ENCODE measurements at places on chromosomes 6 and 20.

- peak; percentile 24 for DNase-seq
Measured at GRCh38 chr20:47456952-47457724, 44.5 kb upstream of the NCOA3 start.

GRCh38 chr6:15841937-15842726 lies 179.3 kb upstream of the DTNBP1 start:
- DNase-seq = no peak

GRCh38 chr6:43172104-43173007 lies 1.3 kb downstream of the SRF start:
- DNase-seq = no peak

DNA sequence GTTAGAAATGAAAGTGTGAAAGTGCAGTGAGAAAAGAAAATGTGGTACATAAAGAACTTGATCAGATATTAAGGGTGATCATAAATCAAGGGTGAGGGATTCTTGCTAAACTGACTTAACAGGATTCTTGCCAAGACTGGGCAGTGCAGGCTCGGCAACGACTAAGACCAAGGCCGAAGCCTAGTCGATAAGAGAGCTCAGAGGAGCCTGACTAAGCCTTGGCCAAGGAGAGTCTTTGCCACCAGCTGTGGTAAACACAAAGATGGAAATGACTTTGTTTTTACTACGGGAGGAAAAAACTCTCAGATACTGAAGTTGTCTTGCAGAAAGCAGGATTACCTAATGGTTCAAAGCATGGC lies 196.6 kb downstream of the LY86 start:
- no peak for DNase-seq

DNA sequence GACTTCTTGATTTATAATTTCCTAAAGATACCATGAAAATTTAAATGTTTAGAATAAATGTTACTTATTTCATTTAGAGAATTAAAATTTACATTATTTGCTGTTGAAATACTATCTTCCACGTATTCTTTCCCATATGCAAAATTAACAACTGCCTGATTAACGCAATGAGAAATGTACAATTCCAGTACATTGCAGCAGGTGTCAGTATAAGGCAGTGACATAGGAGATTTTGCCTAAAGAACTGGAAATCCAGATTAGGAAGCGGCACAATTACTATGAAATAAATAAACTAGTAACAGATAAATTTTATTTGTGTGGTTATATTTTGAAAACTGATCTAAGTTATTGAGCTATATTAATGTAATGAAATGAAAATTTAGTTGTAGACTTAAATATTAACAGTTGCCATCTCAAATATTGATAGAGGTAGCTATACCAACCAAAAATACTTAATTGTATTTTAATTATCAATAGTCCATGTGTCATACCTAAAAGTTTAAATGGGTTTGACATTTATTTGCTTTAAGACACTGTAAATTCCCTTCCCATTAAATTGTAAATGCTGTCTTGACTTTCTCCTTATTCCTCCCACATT lies 300.2 kb downstream of the UTRN start:
- DNase-seq = peak; percentile 2

- DNase-seq = peak; percentile 39
Measured at GRCh38 chr6:13813621-13814175, 659 bp downstream of the MCUR1 start.

DNA sequence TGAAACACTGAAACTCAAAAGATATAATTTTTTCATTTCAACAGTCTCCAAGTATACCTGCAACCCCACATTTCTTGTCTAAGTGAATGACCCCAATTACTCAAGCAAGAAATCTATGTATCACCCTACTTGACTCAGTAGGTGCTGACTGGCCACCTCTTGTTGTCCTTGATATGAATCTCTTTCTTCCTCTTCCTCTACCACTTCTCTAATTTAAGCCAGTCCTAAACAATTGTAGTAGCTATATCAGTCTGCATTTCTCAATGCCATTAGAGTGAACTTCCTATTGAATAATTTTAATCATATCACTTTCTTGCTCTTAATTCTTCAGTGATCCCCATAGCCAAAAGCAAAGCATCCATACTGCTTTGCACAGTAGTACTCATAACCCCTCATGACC lies 93.2 kb downstream of the NKAIN2 start:
- DNase-seq = no peak

DNA sequence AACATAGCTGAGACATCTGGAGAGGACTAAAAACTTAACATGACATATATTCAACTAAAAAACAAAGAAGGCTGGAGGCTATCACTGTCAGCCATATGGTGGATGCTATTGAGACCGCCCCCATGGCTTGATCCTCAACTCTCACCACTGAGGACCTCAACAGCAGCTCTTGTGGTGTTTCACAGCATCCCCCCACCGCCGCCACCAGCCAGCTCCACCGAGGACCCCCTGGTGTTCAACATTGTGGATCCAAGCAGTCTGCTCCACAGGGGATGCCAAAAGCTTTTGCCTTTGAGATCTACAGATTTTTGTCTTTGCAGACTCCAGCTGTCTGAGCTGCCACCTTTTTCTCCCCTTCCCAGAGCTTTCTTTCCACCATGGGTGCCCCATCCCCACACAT lies 64.6 kb downstream of the NUS1 start:
- DNase-seq = no peak

DNA sequence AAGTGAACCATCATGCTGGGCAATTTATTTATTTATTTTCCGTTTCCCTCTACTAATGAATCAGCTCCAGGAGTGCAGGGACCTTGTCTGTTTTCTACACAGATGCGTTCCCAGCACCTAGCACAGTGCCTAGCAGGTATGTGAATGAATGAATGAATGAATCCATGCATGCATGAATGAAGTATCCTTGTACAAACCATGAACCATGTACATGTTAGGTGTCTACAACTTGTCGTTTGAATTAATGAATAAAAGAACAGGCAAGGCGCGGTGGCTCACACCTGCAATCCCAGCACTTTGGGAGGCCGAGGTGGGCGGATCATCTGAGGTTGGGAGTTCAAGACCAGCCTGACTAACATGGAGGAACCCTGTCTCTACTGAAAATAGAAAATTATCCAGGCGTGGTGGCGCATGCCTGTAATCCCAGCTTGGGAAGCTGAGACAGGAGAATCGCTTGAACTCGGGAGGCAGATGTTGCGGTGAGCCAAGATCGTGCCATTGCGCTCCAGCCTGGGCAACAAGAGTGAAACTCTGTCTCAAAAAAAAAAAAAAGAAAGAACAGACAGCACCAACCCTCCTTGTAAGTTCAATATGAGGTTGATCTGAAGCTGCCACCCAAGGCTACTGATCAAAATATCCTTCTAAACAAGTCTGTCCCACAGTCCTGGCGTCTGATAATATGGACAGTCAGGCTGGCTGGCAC lies 27.3 kb upstream of the SLC9A8 start:
- no peak for DNase-seq

DNA sequence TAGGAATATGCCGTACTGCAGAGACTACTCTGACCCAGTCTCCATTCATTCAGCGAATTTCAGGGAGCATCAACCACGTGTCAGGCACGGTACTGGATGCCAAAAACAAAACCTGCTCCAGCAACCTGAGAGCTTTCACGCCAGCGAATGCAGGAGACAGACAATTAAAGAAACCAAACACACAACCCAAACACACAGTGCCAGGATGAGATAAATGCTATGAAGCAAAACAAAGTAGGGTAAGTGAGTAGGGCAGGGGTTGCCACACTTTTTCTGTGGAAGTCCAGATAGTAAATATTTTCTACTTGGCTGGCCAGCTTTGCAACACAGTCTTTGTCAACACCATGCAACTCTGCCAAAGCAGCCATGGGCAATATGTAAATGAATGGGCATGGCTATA lies 10.0 kb downstream of the MOCS1 start:
- DNase-seq = no peak

- peak; percentile 31 for DNase-seq
Measured at GRCh38 chr6:134420614-134421181, 102.8 kb upstream of the SGK1 start.

- no peak for DNase-seq
Measured at GRCh38 chr6:133047065-133047665, 194.0 kb upstream of the EYA4 start.

- DNase-seq = no peak
Measured at GRCh38 chr20:54726687-54727300, 251.4 kb downstream of the DOK5 start.

- no peak for DNase-seq
Measured at GRCh38 chr6:137358273-137358672, 135.9 kb downstream of the OLIG3 start.

- DNase-seq = no peak
Measured at GRCh38 chr6:114375541-114376192, 32.8 kb upstream of the HS3ST5 start.

GRCh38 chr6:88899569-88900316 lies 63.7 kb downstream of the RNGTT start:
- DNase-seq = no peak

GRCh38 chr6:123338394-123338793 lies 298.4 kb downstream of the TRDN start:
- no peak for DNase-seq

- DNase-seq = no peak
Measured at GRCh38 chr20:22993823-22994222, 41.3 kb upstream of the SSTR4 start.

GRCh38 chr6:53658992-53659391 lies 6.6 kb downstream of the KLHL31 start:
- no peak for DNase-seq

DNA sequence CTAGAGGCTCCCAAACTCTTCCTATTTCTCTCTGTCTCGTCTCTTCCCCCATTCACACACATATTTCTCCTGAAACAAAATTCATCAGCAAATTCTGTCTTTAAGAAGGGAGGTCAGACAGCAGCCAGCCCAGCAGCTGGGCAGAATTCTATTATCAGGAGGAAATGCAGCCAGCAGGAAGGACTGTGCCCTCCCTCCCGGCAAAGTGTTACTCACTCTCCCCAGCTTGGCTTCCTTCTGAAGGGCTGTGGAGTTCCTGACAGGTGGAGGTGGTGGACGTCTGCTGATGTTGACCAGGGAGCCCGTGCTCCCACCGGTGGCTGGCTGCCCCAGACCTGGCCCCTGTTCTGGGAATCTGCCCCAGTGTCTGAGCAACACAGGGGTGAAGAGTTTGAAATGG lies 37.3 kb downstream of the KCNB1 start:
- DNase-seq = no peak

DNA sequence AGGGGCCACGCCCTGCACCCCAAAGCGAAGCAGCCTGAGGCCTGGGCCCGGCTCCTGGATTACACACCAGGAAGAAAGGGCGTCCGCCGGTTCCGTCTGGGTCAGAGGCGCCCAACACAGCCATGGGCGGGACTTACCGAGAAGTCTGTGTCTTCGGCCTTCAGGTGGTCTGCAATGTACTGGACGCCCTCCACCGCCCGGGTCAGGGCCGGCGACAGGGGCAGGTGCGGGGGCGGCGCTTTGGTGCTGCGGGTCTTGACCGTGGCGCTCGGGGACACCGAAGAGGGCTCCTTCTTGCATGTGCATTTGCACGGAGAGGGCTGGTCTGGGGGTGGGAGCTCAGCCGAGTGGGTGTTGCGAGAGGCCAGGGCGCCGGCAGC lies 11.6 kb downstream of the CHRNA4 start:
- DNase-seq = no peak

DNA sequence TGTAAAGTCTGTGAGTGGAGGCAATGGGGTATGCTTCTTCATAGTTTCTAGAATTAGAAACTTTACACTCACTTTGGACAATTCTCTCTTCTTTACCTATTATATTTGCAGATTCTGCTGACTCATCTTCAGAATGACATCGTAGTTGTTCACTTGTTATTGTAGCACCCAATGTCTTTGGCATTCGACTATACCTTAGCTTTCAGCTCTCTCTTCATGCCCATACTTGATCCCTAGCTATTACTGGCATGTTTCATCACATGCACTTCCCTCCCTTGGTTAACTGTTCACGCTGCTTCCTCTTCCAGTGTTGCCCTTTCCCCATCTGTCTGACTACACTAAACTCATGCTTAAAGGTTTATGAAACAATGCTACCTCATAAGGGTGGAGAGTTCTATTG lies 298.1 kb upstream of the TCF21 start:
- DNase-seq = no peak

- peak; percentile 34 for DNase-seq
Measured at GRCh38 chr20:49846206-49846807, 33.7 kb downstream of the SLC9A8 start.

DNA sequence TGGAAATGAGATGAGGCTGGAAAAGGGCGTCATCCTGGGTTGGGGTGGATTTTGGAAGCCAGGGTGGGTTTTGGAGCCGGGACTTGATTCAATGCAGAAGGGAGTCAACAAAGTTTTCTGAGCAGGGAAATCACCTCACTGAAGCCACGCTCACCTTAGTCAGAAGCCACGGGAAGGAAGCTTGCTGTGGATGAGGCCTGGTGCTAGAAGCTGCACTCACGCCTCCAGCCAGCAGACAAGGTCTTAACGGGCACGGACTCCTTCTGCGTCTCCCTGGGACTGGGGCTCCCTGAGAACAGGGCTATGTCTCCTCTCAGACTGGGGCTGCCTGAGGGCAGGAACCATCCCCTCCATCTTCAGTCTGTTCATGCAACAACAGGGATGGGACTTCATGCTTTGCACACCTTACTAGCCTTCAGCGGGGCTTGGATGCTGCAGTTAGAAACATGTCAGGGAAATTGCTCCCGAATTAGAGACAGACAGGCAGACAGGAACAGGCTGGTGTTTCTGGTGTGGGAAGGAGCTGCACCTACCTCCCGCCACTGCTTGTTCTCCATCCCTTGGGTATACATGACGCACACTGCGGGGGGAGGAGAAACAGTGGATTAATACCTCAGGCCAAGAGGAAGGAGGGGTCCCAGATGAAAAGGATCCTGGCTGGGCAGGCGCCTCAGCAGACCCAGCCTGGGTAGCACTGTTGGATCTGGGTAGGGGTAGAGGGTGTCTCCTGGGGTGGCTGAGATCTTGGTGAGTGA lies 17.5 kb downstream of the CPNE5 start:
- DNase-seq = no peak

DNA sequence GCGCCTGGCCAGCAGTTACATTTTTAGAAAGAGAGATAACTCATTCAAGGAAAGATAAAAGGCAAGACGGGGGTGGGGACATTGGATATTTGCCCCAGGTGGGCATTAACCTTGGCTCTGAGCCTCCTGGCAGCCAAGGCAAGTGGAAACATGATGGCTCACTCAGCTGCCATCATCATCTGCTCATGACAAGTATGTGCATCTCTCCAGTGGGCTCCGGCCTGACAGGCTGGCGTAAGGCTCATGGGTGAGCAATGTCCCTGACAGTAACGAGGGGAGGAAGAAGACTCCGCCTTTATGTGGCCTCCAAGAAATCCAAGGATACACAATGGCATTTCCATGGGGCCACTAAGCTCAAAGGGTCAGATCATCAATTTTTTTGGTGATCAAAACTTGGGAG lies 13.3 kb downstream of the ANKRD60 start:
- DNase-seq = no peak

DNA sequence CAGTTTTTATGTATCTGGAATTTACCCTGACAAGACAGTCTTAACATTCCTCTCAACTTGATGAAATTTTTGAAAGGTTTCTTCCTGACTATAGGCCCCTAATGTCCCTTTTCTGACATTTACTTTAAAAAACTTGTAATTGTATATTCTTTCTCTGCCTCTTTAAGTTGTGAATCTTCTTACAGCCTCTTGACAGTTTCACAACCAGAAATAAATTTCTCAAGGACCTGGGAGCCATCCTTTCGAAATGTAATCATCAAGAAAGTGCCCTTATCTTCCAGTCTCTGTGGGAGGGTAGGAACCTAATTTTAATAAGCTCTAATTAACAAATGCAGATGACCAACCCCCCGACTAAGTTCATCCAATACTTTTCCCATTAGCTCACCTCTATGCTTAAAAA lies 403.6 kb upstream of the GJE1 start:
- DNase-seq = no peak
